Activated CD4-positive, CD25-positive, alpha-beta regulatory T cell (primary cell): ENCODE measurements at places on chromosomes 1 and 21.

DNA sequence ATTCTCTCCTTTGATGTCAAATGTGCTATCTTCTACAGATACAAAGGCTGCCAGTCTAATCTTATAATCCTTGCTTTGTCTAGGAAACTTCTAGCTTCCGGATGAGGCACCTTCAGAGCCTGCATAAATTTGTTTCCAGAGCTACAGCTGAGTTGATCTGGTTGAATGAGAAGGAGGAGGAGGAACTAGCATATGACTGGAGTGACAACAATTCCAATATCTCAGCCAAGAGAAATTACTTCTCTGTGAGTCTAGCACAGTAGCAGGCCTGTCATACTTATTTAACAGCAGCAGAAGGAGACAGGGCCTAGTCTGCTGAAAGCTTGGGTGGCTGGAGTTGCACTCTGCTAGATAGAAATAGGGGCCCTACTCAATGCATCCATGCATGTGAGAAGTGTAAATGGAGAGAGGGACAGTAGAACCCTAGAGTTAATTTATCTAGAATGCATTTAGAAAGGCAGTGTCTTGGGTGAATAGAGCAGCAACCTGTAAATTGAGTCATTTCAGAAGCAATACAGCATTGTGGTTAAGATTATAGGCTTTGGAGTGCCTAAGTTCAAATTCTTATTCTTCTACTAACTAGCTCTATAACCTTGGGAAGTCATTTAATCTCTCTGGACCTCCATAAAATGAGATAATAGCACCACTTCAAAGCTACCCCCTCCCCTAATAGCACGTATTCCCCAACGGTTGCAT is 89.0 kb downstream of the MACF1 start:
- no peak for DNase-seq

DNA sequence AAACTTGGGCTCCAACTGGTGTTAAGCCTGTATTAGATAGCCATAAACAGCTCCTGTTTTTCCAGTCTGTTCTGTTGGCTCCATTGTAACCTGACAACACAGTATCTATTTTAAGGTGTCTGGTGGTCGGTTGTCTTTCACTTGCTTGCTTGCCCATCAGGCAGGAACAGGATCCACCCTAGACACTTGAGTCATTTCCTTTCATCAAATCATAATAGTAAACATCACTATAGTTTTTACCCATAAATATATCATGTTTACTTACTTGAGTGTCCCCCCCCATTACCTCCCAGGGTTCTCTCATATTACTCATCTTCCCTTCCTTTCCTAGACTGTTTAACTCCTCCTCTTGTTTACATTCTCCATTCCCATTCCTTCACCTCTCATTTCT is 2.9 kb downstream of the DDI2 start:
- no peak for DNase-seq

DNA sequence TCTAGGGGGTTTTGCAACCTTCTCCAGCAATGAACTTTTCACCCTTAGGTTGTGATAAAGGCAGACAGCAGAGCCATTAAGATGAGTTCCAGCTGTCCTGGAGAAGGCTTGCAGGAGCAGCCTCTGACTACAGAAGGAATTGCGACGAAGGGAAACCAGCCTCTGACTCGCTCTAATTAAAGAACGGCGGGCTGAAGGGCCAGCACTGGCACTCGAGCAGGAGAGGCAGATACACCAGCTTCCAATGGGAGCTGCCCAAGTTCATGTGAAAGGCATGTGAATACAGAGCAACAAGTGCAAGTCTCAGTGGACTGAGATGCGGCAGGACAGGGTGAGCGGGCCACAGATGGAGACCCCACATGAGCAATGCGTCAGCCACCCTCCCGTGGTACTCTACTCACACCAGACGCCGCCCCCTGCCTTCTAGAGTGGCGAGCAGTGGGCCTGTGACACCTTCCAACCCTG is 15.7 kb downstream of the RCC2 start:
- DNase-seq, result no peak

GRCh38 chr1:26388791-26389445 is 16.4 kb upstream of the ZNF683 start:
- DNase-seq, result no peak

- DNase-seq, result no peak
Observed at GRCh38 chr1:18693256-18694098, 62.8 kb downstream of the PAX7 start.

- DNase-seq, result no peak
Observed at GRCh38 chr1:166390366-166391033, 223.7 kb upstream of the FAM78B start.

DNA sequence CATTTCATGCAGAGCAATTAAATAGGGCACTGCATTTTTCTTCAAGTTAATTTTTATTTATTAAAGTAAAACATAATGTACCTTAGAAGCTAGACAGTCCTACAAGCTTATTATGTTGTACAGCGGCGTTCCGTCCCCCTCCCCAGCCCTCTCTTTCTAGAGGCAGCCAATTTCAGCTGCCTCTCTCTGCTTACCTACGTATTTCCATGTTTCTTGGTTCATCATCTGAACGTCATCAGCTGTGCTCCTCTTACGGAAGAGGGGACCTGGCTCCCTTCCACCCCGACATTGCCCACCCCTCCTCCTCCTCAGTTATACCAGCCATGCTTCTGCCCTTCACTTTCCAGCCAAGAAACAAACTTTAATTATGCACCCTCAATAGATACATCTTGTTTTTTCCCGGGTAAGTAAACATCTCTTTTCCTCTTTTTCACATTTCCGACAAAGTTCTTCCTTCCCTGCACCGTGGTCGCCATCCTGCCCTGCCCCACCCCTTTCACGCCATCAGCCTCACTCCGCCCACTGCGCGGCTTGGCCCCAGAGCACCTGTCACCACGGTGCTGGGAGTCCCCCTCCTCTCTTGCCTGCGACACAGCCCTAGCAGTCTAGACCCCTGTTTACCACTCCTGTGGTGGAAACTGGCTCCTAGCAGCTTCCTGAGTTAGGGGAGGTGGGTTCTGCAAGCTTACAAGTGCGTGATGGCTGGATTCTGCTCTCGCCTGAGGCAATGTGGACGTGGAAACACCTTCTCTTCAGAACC is 57.9 kb downstream of the SLC37A1 start:
- no peak for DNase-seq

GRCh38 chr1:193318347-193318746 is 131.9 kb upstream of the B3GALT2 start:
- no peak for DNase-seq

- DNase-seq, result no peak
Observed at GRCh38 chr1:213745451-213745850, 242.3 kb upstream of the PROX1 start.

DNA sequence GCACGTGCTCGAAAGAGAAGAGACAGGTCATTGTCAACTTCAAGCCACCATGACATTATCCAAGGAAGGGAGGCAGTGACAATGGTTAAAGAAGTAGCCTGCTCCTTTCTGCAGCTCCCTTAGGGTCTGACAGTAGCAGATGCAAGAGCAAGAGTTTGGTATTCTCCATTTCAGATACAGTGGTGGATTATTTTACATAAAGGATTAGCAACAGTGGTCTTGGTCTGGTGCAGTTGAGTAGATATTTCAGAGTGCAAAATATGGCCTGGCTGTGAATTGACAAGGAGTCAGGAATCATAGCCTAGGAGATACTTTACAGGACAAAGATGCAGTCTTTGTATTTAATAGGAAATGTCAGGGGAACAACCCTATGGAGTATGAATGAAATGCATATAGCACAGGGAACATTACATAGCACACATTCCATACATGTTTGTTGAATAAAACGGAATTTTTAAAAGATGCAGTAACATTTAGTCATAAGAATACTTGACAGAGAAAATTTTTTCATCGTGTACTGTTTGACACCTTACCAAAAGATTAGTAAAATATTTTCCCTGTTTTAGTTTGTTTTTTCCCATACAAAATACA is 41.8 kb downstream of the CHRM3 start:
- DNase-seq, result no peak

- no peak for DNase-seq
Observed at GRCh38 chr1:152451254-152451653, 37.2 kb upstream of the CRNN start.

GRCh38 chr1:211198111-211198510 is 61.1 kb upstream of the RCOR3 start:
- DNase-seq, result no peak

DNA sequence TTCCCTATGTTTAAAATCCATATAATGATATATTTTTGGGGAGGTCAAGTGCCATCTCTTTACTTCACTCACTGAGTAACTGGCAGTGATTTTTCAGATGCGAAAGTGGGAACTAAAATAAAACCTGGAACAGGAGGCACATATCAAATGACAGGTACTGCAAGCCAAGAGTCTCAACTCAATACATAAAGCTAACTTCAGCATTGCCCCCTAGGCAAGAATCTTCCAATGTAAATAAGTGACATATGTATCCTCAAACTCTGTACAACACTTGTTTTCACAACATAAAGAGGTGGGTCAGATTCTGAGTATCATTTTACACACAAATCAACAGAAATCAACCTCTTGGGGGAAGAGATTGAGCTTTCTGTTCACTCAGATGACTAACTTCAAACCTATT is 18.1 kb downstream of the DCAF8 start:
- no peak for DNase-seq

DNA sequence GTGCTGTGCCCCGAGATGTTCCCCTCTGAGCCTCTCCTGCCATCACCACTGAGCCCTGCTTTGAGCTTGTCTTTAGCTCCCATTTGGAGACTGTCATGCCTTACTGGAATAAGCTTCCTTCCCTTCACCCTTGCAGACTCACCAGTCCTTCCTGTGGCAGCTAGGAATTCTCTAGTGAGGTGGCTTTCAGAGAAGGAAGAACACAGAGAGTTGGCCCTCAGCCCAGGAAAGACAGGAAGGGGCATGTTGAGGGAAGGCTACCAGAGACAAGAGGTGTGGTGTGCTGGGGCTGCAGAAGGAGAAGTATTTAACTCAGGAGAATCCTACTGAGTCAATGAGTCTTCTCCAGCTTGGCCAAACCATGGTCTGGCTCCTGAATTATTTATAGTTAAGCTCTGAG is 76.3 kb downstream of the UCK2 start:
- no peak for DNase-seq

DNA sequence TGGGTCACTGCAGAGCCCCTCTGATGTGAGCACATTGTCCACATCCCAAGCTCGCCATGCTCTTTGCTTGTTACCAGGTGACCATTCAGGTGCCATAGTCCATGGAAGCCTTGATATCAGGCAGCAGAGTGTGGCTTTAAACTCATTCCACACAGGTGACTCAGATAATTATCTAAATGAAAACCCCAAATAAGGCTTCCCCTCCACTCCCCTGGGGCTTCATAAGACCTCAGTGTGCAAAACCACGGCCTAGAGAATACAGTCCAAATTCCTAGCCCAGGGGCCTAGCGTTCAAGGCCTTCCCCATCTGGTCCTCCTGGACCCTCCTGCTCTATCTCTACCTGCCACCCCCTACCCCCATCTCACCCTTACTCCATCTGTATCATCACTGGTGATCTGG is 97.1 kb downstream of the ARHGEF10L start:
- no peak for DNase-seq

DNA sequence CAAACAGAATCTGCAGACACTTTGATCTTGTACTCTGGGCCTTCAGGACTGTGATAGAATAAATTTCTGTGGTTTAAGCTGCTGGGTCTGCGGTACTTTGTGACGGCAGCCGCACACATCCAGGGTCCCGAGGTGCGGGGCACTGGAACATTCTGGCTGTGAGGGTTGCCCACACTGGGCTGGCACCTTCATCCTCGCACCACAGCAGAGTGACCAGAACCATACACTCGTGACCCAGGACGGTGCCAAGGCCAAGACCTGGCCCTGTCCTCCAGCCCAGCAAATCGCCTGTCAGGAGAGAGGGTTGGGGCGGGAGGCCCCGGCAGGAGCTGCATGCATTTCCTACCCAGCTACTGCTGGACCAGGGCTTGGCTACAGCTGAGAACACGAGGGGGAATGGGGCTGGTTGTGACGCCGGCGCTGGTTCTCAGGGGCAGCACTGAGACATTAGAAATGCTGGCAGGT is 2.6 kb upstream of the FTCD start:
- no peak for DNase-seq

GRCh38 chr1:42922687-42923366 is 35.8 kb downstream of the SLC2A1 start:
- DNase-seq, result peak; percentile 19

DNA sequence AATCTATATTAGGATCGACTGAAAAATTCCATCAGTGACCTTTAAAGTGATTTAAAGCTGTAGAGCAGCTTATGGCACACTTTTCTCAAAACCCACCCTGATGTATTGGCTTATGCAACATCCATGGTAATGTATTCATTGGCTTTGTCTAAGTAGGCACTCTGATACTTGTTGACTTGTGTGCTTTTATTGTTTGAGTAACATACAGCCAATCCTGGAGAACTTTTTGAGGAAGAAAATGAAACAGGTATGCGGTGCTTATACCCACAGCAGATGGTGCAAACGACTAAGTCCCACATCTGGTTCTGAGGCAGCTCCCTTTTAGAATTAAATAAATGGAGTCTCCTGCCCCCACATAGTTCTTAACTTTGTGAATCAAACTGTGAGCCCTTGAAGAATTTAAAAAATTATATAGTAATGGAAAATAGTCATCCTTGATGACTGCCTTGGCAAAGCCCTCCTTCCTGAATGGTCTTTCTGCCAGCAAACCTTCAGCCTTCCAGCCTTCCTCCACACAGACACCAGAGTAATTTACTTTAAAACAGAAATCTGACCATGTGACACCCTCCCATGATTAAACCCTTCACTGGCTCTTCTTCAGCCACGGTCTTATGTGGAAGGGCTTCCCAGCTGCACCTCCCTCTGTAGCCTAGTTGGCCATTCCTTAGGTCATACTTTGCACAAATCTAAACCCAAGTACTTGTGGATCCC is 116.0 kb downstream of the BCAR3 start:
- DNase-seq, result no peak

DNA sequence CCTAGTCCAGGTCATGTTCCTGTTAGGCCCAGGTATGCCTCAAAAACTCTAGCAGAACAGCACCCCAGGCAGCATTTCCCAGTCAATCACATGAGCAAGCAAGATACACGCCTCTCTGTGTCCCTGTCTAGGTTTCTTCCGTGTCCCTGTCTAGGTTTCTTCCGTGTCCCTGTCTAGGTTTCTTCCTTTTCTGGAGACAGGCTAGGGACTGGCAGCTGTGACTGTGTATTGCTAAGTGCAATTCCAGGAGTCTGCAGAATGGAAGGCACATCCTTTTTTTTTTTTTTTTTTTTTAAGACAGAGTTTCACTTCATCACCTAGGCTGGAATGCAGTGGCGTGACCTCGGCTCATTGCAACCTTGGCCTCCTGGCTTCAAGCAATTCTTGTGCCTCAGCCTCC is 77.6 kb downstream of the SETD4 start:
- DNase-seq, result no peak

GRCh38 chr21:41422546-41423304 is 3.3 kb upstream of the MX1 start:
- no peak for DNase-seq
